Stimulated activated CD4-positive, alpha-beta T cell treated with anti-CD3 and anti-CD28 coated beads, TNF-alpha, amount 100 ng/mL, for 48 hours (primary cell): ENCODE measurements at places on chromosomes 6 and 20.

DNA sequence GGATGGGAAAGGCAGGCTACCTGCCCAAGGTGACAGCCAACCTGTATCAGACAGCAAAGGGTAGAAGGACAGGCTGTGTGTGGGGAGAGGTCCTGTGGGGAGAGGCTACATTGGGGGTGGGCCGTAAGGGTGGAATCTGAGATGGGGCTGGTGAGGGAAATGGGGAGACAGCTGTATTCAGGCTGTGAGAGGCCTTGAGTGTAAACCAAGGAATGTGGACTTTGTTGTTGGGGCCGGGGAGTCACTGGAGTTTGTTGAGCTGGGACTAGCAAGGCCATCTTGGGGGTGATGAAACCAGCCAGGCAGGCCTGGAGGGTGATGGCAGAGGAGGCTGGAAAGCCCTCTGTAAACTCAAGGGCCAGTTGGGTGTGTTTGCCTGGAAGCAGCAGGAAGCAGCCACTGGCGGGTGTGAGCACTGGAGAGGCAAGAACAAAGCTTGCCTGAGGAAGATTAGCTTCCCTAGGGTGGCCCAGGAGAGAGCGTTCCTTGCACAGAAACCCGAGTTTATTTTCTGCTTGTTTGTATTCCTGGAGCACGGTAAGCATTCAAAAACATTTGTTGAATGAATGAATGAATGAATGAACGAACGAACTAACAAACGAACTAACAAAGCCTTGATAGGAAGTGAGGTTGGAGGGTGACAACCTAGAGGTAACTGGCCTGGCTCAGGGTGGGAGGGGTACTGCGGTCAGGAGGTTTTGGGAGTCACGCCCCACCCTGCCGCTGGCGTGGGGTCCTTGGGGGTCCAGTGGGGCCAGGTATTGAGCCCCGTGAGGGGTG lies 18.9 kb downstream of the TTBK1 start:
- no peak for DNase-seq

GRCh38 chr20:10670501-10671220 lies 3.1 kb downstream of the JAG1 start:
- no peak for DNase-seq

- DNase-seq = no peak
Measured at GRCh38 chr6:33958526-33959328, 154.9 kb upstream of the MLN start.

DNA sequence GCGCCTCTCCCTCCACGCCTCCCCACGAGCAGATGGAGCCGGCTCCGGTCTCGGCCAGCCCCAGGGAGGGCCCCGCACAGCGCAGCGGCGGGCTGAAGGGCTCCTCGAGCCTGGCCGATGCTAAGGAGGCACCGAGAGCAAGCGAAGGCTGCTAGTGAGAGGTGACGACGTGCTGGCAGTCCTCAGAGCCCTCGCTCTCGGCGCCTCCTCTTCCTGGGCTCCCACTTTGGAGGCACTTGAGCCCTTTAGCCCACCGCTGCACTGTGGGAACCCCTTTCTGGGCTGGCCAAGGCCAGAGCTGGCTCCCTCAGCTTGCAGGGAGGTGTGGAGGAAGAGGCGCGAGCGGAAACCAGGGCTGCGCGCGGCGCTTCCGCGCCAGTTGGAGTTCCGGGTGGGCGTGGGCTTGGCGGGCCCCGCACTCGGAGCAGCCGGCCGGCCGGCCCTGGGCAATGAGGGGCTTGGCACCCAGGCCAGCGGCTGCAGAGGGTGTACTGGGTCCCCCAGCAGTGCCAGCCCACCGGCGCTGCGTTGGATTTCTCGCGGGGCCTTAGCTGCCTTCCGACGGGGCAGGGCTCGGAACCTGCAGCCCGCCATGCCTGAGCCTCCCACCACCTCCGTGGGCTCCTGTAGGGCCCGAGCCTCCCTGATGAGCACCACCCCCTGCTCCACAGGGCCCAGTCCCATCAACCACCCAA lies 2.5 kb upstream of the TMEM14C start:
- DNase-seq = peak; percentile 43

DNA sequence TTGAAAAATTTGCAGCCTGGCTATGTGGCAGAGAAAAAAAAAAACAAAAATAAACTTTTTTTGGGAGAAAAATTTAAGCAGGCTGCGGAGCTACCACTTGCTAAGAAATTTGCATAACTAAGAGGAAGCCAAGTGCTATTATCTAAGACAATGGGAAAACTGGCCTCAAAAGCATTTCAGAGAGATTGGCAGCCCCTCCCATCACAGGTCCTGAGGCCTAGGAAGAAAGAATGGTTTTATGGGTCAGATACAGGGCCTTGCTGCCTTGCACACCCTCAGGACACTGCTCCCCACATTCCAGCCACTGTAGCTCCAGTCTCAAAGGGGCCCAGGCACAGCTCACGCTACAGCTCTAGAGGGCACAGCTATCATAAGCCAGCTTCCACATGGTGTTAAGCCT lies 777.9 kb downstream of the TENT5A start:
- DNase-seq = no peak

- DNase-seq = no peak
Measured at GRCh38 chr6:112310439-112311125, 36.5 kb upstream of the RFPL4B start.

DNA sequence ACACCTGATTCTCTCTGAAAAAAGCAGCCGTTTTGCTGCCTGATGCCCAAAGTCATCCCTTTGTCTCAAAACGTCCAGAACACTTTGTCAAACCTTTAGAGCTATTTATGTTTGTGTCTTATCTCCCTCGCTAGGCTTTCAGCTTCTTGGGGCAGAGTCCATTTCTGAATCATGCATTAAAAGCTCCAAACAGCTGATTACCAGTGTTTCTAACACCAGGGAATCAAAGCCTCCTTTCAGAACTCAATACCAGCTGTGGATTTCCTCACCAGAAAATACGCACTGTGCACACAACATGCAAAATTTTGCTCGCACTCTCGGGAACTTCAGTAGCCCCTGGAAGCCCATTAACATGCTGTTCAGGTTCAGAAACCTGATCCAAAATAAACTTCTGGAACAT lies 333.3 kb downstream of the HACE1 start:
- DNase-seq = no peak

- DNase-seq = no peak
Measured at GRCh38 chr6:71977884-71978283, 91.5 kb downstream of the RIMS1 start.

DNA sequence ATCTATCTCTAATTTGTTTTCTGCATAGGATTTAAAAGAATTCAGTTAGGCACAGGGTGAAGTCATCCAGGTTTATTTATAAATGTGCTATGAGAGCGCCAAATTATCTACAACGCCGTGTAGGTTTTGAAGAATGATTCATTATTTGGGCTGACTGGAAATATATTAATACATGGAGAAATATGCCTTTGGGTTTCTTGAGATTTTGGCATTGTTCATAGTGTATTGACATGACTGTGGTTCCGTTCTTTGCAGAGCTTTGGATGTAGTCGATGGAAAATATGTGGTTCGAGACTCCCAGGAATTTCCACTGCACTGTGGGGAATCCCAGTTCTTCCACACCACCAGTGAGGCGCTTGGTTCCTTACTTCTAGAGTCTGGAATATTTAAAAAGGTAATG lies 90.9 kb downstream of the CRYBG1 start:
- no peak for DNase-seq

GRCh38 chr6:79764747-79765146 lies 133.6 kb downstream of the SH3BGRL2 start:
- DNase-seq = no peak

GRCh38 chr20:380763-381580 lies 412 bp downstream of the TRIB3 start:
- peak; percentile 57 for DNase-seq

- no peak for DNase-seq
Measured at GRCh38 chr20:58923117-58923712, 57.8 kb upstream of the NELFCD start.

GRCh38 chr6:130780122-130780521 lies 47.1 kb upstream of the SMLR1 start:
- no peak for DNase-seq

- DNase-seq = no peak
Measured at GRCh38 chr20:43293068-43293786, 103.5 kb upstream of the PTPRT start.

DNA sequence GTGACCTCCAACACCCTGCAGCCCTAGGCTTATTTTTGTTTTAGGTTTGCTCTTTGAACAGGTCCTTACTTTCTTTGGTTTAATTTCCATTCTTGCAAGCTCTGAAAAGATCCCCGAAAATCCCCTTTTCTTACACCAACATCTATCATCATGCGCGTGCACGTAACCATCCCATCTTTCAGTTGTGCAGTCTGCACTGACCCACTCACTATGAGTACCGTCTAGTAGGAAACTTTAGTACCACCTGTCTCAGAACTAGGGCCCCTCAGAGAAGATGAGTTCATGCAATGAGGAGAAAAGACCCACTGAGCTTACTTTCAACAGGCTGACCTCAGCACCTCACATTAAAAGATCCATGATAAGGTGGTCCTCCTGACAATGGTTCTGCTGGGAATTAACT lies 120.6 kb upstream of the AGPAT4 start:
- no peak for DNase-seq

DNA sequence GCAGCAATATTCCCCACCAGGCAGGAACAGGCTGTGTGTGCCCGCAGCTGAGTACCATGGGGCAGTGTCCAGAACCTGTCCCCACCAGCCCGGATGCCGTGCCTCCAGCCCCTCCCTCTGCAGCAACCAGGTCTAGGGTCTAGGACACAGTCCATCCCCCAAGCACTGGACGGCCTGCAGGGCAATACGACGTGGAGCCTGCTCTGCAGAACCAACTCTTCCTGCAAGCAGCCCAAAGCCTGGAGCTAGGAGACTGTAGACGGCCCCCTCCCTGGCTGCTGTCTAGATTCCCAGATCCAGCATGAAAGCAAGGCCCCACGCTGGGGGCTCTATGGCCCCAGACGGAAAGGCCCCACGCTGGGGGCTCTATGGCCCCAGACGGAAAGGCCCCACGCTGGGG lies 128.2 kb upstream of the AFDN start:
- no peak for DNase-seq

DNA sequence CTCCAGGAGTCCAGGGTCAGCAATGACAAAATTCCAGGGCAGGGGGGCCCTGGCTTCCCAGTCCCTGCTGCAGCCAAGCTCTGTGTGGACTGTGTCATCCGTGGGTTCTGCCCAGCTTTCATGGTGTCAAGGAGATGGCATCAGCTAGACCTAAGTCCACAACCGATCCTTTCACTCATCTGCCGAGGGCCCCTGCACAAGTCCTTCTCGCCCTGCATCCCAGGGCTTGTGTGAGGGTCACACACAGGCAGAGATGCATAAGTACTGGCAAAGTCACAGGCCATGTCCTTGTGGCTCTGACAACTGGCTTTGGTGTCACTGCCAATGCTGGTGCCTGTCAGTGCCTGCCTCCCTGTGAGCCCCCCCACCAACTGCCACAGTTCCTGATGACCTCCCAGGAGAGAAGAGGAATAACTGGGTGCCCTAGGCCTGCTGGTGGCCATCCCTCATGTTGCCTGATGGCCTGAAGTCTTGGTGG lies 181.4 kb upstream of the CST7 start:
- no peak for DNase-seq

GRCh38 chr6:81814370-81815076 lies 62.0 kb upstream of the TENT5A start:
- DNase-seq = no peak

DNA sequence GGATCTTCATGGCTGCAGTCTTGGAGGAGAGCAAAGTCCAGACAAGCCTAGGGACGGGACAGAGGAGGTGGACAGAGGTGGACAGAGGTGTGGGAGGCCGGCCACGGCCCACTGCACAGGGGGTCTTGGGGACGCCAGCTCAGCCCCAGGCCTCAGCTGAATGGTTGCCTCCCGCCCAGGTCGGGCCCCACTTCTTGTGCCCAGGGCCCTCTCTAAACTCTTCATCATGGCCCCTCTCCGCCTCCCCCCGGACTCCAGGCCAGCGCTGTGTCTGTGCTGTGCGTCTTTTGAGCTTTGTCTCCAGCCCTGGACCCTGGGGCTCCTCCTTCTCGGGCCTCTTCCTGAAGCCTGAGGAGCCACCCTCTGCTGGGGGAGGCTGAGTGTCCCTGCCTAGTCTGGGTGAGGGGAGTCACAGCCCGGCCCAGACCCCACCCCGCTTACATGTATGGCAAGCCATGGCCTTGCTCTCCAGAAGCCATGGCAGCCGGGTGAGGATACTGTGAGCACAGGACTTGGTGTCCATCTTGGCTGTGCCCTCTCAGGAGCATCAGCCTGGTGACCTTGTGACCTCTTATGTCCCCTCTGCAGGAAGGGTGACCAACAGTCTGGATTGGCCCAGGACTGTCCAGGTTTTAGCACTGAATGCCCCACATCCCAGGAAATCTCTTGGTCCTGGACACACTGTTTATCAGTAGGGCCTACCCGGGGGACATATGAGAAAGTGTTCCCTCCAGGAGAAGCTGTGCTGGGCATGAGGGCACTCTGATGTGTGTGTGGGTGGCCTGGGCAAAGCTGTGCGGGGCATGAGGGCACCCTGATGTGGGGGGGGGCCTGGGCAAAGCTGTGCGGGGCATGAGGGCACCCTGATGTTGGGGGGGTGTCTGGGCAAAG lies 9.4 kb upstream of the NPBWR2 start:
- DNase-seq = no peak

DNA sequence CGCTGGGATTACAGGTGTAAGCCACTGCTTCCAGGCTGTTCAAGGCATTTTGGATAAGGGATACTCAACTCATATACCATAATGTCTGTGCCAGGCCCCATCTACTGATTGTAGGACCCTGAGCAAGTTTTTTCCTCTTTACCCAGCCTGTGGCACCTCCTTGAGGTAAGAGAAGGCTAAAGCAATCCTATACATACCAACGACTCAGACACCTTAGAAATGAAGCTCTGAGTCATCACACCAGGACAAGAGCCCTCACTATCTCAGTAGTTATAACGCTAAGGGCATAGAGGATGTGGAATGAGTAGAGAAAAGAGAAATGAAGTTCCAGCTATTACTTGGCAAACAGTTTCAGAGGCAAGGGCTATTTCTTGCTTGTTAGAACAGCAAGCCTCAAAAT lies 16.9 kb downstream of the NDRG3 start:
- no peak for DNase-seq

- no peak for DNase-seq
Measured at GRCh38 chr20:4029505-4030467, 14.4 kb upstream of the RNF24 start.

DNA sequence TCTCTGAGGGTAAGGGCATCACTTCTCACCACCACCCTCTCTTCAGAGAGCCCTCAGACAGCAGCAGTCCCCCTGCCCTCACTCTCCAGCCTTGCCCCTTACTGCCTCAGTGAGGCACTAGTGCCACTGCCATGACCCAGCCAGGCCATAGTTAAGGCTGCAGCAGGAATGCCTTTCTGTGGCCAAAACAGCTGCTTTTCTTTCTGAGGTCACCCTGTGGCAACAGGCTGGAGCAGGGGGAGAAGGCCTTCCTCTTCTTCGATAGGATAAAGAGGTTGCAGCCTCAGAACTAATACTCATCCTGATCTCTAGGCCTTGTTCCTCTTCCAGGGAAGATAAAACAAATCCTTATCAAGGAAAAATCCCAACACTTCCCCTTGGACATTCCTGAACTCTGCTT lies 56.8 kb upstream of the ECI2 start:
- DNase-seq = no peak
